ENCODE measurements at places on chromosomes 16 and 17. TPM values are rescaled to one million over a fixed set of nuclear protein-coding genes. Genes with fewer than 3 reads are reported as not detected.

The MT1H gene
- total RNA-seq, result not detected

The CX3CL1 gene
- 0.69 TPM for total RNA-seq

GRCh38 chr17:13106171-13106570, 88.3 kb upstream of the ELAC2 start:
- no peak overlapping the region for H3K4me3 ChIP-seq
- peak; percentile 55 for DNase-seq
- peaks cover 4% of the 10 kb centered on the region for H3K4me1 ChIP-seq

The TCF25 gene
- total RNA-seq, result 65.9 TPM

GRCh38 chr16:280005-280460, 358 bp upstream of the ARHGDIG start:
- no peak for DNase-seq
- H3K36me3 ChIP-seq, result no peaks in the 10 kb centered on the region
- H3K4me3 ChIP-seq, result no peak overlapping the region

GRCh38 chr17:59038734-59039133, 67.9 kb downstream of the TRIM37 start:
- DNase-seq, result no peak
- no peak overlapping the region for H3K27ac ChIP-seq
- H3K4me1 ChIP-seq, result no peaks in the 10 kb centered on the region
- peaks cover 18% of the 10 kb centered on the region for H3K36me3 ChIP-seq
- no peak overlapping the region for H3K4me3 ChIP-seq

- H3K4me3 ChIP-seq, result no peak overlapping the region
- no peaks in the 10 kb centered on the region for H3K27me3 ChIP-seq
- H3K27ac ChIP-seq, result no peak overlapping the region
- H3K36me3 ChIP-seq, result no peaks in the 10 kb centered on the region
- H3K4me1 ChIP-seq, result no peaks in the 10 kb centered on the region
These were observed 7.3 kb downstream of the TAT start for GRCh38 chr16:71569621-71570020.

- peaks cover 9% of the 10 kb centered on the region for H3K27me3 ChIP-seq
- no peak overlapping the region for H3K4me3 ChIP-seq
- no peak overlapping the region for H3K27ac ChIP-seq
- peak; percentile 77 for DNase-seq
- no peaks in the 10 kb centered on the region for H3K36me3 ChIP-seq
- 0 out of 2 replicates have a peak, but pooled peaks cover 9% of the 10 kb centered on the region for H3K4me1 ChIP-seq
These were observed 21.4 kb downstream of the ALOX15B start for GRCh38 chr17:8060274-8060673.

DNA sequence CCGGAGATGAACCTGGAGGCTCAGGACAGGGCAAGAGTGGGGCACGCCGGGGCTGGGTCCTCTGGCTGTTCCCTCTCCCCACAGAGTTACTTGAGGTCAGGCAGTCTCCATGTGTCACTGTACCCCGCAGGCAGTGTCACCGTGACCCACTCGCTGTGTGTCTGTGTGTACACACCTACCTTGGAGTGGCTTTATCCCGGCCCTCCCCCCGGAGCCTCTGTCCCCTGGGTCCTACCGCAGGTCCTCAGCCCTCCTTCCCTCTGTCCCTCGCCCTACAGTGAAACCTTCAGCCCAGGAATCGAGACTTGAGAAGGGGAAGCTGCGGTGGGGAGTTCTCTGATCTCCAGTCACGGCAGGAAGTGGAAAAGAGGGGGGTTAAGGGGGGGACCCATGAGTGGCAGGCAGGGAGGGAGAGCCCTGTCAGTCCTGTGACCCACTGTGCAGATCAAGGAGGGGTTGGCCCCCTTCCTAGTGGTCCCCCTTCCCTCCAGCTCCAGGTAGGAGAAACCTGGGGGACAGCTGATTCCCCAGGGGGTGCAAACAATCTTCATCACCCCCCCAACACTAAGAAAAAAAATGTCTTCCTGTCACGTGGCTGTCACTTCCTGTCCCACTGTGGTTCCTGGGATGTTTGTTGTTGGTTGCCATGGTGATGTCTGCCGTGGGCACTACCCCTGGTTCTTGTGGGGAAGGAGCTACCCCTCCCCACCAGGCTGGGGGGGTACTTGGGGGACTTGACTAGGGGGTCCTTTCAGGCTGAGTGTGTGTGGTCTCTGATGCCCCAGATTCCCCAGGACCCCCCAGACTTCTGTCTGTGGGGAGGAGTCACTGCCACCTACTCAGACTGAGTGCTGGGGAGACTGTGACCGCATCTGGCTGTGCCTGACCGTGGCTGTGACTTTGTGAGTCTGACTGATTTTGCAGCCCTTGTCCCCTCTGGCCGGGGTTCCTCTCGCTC, 13.7 kb downstream of the RARA start:
- H3K27ac ChIP-seq, result peak overlapping the region; percentile 36
- no peaks in the 10 kb centered on the region for H3K27me3 ChIP-seq
- no peaks in the 10 kb centered on the region for H3K36me3 ChIP-seq
- H3K4me3 ChIP-seq, result peak overlapping the region; percentile 29
- peaks cover 55% of the 10 kb centered on the region for H3K4me1 ChIP-seq

GRCh38 chr17:3986939-3987335, 22.7 kb upstream of the ATP2A3 start:
- no peak for DNase-seq
- no peaks in the 10 kb centered on the region for H3K36me3 ChIP-seq
- no peaks in the 10 kb centered on the region for H3K4me1 ChIP-seq

DNA sequence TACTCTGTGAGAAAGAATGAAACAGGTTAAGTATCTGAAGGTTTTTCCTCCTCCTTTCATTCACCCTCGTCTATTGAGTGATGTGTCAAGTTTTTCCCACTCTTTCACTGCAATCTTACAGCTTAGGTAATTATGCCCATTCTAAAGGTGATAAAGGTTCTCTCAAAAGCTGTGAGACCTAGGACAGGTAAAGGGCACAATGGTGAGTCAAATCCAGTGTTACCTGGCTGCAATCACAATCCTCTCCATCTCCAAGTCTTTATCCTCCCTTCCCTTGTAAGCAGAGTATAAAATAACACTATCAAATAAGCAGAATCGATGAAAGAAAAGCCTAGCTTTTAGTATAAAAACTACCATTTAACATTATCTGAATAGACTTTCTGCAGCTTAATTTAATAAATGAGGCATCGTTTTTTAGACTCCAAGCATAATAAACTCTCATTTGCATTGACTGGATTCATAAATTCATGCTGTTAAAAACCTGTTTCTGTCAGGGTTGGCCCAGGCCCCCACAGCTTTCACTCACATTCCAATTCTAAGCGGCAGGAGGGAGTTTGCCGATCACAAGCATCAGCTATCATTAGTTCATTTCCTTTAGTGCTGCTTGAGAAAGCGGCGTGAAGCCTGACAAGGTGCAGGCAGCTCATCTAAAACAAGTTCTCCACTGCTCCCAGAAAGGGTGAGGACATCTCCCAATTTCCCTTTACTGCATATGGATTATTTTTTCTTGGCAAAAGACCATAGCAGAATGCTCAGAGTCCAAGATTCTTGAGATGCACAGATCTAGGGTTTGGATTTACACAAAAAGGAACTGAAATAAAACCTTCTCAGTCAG, 67.8 kb downstream of the CDH8 start:
- no peaks in the 10 kb centered on the region for H3K27me3 ChIP-seq
- no peak for DNase-seq
- no peak overlapping the region for H3K27ac ChIP-seq
- no peaks in the 10 kb centered on the region for H3K36me3 ChIP-seq
- no peaks in the 10 kb centered on the region for H3K4me1 ChIP-seq

The HOXB7 gene
- 18.8 TPM for total RNA-seq

DNA sequence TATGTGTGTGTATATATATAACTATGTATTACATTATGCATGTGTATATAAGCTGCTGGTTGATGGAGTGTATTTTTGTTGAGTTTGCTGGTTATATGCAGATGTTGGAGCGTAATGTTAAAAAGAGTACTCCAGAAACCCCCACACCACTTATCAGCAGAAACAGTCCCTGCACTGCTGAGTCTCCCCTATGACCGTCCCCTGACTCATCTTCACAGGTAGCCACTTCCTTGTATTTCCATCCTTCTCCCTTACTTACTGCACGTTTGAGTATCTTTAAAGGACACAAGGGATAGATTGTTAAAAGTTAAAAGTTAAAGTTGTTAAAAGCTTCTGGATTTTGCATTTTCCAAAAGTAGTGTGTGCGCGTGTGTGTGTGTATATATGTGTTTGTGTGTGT, 853.9 kb upstream of the EEF2KMT start:
- no peaks in the 10 kb centered on the region for H3K27me3 ChIP-seq
- no peaks in the 10 kb centered on the region for H3K36me3 ChIP-seq
- H3K4me1 ChIP-seq, result no peaks in the 10 kb centered on the region
- no peak overlapping the region for H3K27ac ChIP-seq
- DNase-seq, result no peak
- H3K4me3 ChIP-seq, result no peak overlapping the region

DNA sequence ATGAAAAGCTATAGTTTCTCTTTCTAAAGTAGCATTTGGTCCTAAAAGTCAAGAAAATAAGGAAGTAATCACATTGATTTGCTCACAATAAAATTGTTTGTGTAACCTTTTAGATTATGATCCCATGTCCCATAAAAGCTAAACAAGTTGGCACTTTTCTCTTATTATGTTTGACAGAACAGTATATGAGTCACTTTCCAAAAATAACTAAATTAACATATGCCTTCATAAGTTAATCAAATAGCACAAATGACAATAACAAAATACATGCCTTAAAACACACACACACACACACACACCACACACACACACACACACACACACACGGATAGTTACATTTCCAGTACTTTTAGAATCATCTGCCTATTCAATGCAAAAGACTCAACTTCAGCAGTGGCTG, 2.8 kb downstream of the MED13 start:
- no peak overlapping the region for H3K27ac ChIP-seq
- no peaks in the 10 kb centered on the region for H3K27me3 ChIP-seq
- no peak for DNase-seq

The TMC6 gene
- total RNA-seq, result 18.8 TPM

GRCh38 chr16:11614587-11615175, 28.0 kb upstream of the LITAF start:
- no peaks in the 10 kb centered on the region for H3K36me3 ChIP-seq
- H3K27ac ChIP-seq, result no peak overlapping the region
- peaks cover 6% of the 10 kb centered on the region for H3K27me3 ChIP-seq
- no peak overlapping the region for H3K4me3 ChIP-seq

GRCh38 chr16:78428193-78428592, 328.7 kb downstream of the WWOX start:
- no peaks in the 10 kb centered on the region for H3K4me1 ChIP-seq
- no peak overlapping the region for H3K27ac ChIP-seq
- H3K36me3 ChIP-seq, result no peaks in the 10 kb centered on the region
- H3K4me3 ChIP-seq, result no peak overlapping the region

DNA sequence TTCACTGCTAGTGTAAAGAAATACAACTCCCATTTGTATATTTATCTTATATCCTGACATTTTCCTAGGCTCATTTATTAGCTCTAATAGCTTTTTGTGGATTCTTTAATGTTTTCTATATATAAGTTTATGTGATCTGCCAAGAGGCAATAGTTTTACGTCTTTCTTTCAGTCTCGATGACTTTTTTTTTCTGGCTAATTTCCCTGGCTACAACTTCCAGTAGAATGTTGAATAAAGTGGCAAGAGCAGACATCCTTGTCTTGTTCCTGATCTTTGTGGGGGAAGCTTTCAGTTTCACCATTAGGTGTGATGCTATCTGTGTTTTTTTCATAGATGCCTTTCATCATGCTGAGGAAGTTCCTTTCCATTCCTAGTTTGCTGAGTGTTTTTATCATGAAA, 43.9 kb upstream of the ABCA3 start:
- no peak overlapping the region for H3K27ac ChIP-seq
- DNase-seq, result no peak
- no peak overlapping the region for H3K4me3 ChIP-seq
- H3K27me3 ChIP-seq, result no peaks in the 10 kb centered on the region

The GNGT2 gene
- 2.8 TPM for total RNA-seq

The KRT27 gene
- not detected for total RNA-seq

DNA sequence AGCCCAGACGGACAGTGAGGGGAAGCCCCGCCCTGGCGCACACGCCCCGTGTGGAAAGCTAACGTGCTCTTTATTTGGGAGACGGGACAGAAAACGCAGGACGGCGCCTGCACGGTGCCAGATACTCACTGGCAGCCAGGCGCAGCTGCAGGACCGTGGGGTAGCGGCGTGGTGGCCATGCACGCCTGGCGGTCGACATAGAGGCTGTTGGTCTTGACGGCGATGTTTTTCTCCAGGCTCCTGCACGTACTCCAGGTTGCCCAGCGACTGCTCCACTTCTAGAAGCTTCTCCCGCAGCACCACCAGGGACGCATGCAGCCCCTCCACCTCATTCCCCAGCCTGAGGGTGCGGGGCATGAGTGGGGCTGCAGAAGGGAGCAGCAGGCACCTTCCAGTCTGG, 5.1 kb upstream of the C1QTNF8 start:
- peaks cover 8% of the 10 kb centered on the region for H3K27me3 ChIP-seq
- no peak for DNase-seq
- H3K4me1 ChIP-seq, result peaks cover 28% of the 10 kb centered on the region
- H3K36me3 ChIP-seq, result no peaks in the 10 kb centered on the region

The ELMO3 gene
- total RNA-seq, result 0.84 TPM

DNA sequence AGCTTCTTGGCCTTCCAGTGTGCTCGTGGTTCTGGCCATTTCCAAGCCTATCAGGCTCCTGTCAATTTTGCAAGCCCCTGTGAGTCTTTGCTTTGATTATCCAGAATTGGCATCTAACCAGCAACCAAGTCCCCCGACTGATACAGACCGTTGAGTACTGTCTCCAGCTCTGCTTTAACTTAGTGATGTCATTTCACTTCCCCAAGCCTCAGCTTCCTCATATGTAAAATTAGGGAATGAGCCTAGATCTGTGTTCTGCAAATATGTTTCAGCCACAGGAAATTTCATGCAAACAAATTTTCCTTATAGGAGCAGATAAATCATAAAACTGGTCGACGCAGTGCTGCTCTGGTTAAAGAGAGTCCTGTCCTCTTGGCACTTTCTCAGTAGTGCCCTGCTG, 60.1 kb upstream of the WSB1 start:
- no peaks in the 10 kb centered on the region for H3K4me1 ChIP-seq
- no peak for DNase-seq
- H3K27ac ChIP-seq, result no peak overlapping the region
- H3K4me3 ChIP-seq, result no peak overlapping the region

The KRTAP3-2 gene
- total RNA-seq, result not detected

The ABCC6 gene
- total RNA-seq, result 1.7 TPM

The RDM1 gene
- not detected for total RNA-seq

The IRF8 gene
- not detected for total RNA-seq

DNA sequence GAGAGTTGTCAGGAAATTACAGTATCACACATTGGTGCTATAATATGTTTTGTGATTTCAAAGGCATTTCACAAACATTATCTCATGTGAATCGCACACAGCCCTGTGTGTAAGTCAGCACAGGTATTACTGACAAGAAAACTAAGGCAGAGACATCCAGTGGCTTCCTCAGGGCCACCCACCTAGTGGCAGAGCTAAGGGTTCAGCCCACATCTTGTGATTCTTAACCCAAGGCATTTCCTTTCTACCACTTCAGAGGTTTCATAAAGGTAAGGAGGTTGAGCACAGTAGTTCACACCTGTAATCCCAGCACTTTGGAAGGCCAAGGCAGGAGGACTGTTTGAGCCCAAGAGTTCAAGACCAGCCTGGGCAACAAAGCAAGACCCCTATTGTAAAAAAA, 58.2 kb downstream of the STX8 start:
- H3K36me3 ChIP-seq, result no peaks in the 10 kb centered on the region
- H3K4me1 ChIP-seq, result no peaks in the 10 kb centered on the region
- H3K4me3 ChIP-seq, result no peak overlapping the region
- no peak for DNase-seq
- no peaks in the 10 kb centered on the region for H3K27me3 ChIP-seq
